ENCODE measurements at places on chromosomes 12 and 14. TPM values are rescaled to one million over a fixed set of nuclear protein-coding genes. Genes with fewer than 3 reads are reported as not detected.

- no peak for DNase-seq
Measured at GRCh38 chr14:44477953-44478352, 29.1 kb downstream of the FSCB start.

The CEBPE gene
- not detected for polyA plus RNA-seq

GRCh38 chr12:72288911-72289310 lies 16.7 kb downstream of the TRHDE start:
- no peak for DNase-seq

The PSMC1 gene
- polyA plus RNA-seq = 237 TPM

- DNase-seq = no peak
Measured at GRCh38 chr14:49196327-49196726, 389.9 kb downstream of the RPS29 start.

GRCh38 chr12:24446287-24446686 lies 496.8 kb upstream of the SOX5 start:
- no peak for DNase-seq

DNA sequence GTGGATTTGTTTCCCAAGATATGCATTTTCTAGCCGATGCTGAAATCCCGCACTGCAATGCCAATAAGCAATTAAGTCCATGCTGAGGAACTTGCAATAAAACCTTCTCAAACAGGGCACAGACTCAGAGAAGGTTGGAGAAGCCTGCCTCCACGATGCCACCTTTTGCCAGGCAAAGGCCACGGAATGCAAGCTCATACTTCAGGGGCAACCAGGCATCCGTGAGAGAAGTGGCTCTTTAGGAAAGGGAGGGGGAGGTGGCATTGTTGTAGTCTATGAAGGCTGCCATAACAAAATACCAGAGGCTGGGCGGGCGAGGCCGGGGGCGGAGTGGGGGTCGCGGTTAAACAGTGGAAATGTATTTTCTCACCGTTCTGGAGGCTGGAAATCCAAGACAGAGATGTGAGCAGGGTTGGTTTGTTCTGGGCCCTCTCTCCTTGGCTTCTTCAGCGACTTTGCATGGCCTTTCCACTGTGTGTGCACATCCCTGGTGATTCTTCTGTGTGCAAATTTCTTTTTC lies 689.5 kb downstream of the VRK1 start:
- DNase-seq = no peak

The KRT73 gene
- not detected for polyA plus RNA-seq

The NT5DC3 gene
- polyA plus RNA-seq = 12.8 TPM

- DNase-seq = no peak
Measured at GRCh38 chr12:78035901-78036606, 205.4 kb downstream of the NAV3 start.

DNA sequence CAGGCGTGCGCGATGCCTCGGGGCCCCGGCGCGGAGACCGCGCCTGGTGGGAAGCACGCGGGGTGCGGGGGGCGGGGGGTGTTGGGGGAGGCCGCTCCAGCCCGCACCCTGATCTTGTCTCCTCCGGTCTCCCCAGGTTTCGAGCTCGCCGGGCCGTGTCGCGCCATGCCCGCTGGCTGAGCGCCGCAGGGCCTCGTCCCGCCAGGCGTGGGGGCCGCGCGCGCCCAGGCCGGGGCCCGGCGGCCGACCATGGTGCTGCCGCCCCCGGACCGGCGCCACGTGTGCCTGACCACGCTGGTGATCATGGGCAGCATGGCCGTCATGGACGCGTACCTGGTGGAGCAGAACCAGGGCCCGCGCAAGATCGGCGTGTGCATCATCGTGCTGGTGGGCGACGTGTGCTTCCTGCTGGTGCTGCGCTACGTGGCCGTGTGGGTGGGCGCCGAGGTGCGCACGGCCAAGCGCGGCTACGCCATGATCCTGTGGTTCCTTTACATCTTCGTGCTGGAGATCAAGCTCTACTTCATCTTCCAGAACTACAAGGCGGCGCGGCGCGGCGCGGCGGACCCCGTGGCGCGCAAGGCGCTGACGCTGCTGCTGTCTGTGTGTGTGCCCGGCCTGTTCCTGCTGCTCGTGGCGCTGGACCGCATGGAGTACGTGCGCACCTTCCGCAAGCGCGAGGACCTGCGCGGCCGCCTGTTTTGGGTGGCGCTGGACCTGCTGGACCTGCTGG lies 2.4 kb downstream of the TMEM121 start:
- no peak for DNase-seq

GRCh38 chr14:67395086-67395875 lies 16.7 kb downstream of the PLEK2 start:
- no peak for DNase-seq

The TSPAN8 gene
- not detected for polyA plus RNA-seq

GRCh38 chr12:5488626-5488955 lies 56.7 kb downstream of the NTF3 start:
- DNase-seq = no peak

The CBX5 gene
- polyA plus RNA-seq = 15.5 TPM

DNA sequence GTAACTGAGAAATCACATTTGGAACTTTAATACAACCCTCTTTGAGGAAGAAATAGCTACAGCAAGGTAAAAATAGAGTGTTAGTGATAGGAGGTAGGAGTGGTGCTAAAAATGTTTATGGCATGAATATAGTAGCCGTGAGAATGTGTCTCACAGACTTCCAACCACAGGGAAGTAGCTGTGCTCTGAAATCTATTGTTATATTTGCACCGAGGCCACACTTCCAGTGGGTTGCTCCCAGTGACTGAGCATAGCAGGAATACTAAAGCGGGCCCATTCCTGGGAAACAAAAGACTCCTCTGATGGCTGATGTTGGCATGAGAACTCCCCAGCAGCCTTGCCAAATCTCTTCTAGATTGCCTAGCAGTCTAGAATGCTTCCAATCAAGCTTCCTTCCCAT lies 174.1 kb upstream of the PLXNC1 start:
- DNase-seq = no peak

GRCh38 chr12:31119192-31119802 lies 45.6 kb downstream of the DDX11 start:
- no peak for DNase-seq

DNA sequence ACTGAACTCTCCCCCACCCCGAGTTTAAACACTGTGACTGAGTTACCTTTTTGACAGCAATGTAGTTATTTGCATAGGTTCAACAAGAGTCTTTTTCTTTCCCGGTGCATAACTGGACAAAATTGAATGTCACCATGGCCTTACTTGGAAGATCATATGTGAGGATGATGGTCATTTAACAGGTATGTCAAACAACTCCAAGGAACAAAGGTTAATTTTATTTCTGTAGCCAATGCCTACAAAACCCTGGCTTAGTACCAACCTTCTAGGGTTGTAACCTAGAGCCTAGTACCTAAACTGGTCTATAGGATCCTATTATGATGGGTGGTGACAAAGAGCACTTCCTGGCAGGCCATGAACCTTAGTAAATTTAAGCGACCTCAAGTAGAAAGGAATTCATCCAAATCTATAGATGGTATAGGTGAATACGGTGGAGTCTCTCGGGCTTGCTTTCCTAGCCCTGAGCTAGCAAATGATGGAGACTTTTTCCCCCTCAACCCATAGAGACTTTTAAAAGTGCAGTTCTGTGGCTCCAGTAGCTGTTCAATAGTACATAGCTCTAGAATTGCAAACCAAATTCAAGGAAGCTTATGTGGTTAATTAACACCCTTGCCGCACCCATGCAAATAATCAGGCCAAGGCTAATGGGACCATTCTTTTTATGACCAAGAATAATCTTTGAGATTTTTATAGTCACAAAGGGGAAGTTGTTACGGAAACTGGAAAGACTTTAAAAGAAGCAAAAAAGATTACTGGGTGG lies 89.0 kb downstream of the SLC38A1 start:
- DNase-seq = no peak

DNA sequence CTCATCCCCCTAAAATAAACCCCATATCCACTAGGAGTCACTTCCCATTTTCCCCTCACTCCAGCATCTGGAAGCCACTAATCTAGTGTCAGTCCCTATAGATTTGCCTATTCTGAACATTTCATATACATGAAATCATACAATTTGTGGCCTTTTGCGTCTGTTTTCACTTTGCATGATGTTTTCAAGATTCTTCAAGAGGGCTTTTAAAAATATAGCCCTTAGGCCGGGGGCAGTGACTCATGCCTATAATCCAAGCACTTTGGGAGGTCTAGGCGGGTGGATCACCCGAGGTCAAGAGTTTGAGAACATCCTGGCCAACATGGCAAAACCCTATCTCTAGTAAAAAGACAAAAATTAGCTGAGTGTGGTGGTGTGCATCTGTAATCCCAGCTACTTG lies 104.7 kb downstream of the VEZT start:
- no peak for DNase-seq

DNA sequence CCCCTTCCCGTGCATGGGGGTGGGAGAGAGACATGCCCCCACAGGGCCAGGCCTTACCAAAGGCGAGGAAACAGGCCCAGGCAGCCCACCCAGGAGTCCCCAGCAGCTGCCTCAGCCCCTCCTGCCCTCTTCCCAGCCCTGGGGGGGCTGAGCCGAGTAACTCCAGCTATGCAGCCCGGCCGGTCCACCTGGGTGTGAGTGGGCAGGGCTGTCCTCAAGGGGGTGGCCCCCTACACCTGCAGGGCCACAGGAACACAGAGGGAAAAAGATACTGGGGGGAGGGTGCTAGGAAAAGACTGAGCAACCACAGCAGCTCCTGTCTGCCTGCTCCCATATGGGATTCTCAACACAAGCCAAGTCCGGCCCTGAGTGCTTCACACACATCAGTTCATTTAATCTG lies 7.6 kb downstream of the FIGNL2 start:
- DNase-seq = no peak

GRCh38 chr12:26162905-26163304 lies 32.5 kb upstream of the SSPN start:
- DNase-seq = no peak

Data from keratinocyte (primary cell).